ENCODE measurements at places on chromosomes 12 and 14. TPM values are rescaled to one million over a fixed set of nuclear protein-coding genes. Genes with fewer than 3 reads are reported as not detected.

- no peaks in the 10 kb centered on the region for H3K36me3 ChIP-seq
- DNase-seq: no peak
- peaks cover 5% of the 10 kb centered on the region for H3K27me3 ChIP-seq
- H3K4me1 ChIP-seq: peaks cover 17% of the 10 kb centered on the region
- H3K27ac ChIP-seq: peak overlapping the region; percentile 94
Measured at GRCh38 chr14:45252366-45253069, 484 bp downstream of the MIS18BP1 start.

GRCh38 chr12:52257074-52257551, 17.3 kb upstream of the KRT86 start:
- no peak overlapping the region for H3K27ac ChIP-seq
- H3K36me3 ChIP-seq: no peaks in the 10 kb centered on the region
- DNase-seq: no peak
- no peak overlapping the region for H3K4me3 ChIP-seq

DNA sequence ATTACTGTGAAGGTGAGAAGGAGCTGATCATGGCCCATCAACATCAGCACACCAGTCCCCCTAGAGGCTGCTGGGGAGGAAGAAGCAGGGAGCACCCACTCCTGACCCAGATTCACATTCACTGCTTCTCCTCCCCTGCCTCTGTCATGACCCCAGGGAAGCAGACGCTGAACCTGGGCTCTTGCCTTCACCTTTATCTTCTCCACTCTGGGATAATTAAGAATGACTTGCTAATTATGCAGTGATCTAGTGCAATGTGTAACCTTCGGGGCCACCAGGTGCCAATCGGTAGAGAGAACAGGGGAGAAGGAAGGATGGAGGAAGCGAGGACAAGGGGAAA, 44.4 kb upstream of the IQSEC3 start:
- no peak overlapping the region for H3K4me3 ChIP-seq
- no peaks in the 10 kb centered on the region for H3K4me1 ChIP-seq
- H3K27me3 ChIP-seq: no peaks in the 10 kb centered on the region
- H3K36me3 ChIP-seq: peaks cover 1% of the 10 kb centered on the region

DNA sequence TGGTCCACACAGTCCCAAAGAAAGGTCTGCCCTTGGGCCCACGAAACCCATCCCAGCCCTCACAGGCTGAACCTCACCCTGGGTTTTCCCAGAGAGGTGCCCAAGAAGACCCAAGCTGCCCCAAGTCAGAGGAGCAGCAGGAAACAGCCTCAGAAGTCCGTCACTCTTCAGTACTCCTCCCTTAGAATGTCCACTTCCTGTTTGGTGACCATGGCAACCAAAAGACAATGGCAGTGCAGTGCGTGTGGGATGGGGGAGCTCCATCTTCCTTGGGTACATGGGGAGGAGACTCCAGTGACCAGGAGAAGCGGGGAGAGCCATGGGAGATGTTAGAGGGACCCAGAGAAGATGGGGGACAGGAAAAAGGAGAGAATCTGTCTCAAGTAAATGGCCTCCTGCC, 11.3 kb downstream of the SELPLG start:
- DNase-seq: no peak
- no peak overlapping the region for H3K4me3 ChIP-seq
- H3K36me3 ChIP-seq: no peaks in the 10 kb centered on the region
- H3K27ac ChIP-seq: peak overlapping the region; percentile 76
- no peaks in the 10 kb centered on the region for H3K27me3 ChIP-seq

- peaks cover 17% of the 10 kb centered on the region for H3K27me3 ChIP-seq
- H3K4me3 ChIP-seq: no peak overlapping the region
- no peak overlapping the region for H3K27ac ChIP-seq
- peaks cover 8% of the 10 kb centered on the region for H3K4me1 ChIP-seq
Measured at GRCh38 chr12:6620137-6620884, 13.1 kb upstream of the CHD4 start.

GRCh38 chr12:103530307-103531066, 34.7 kb upstream of the C12orf42 start:
- peaks cover 38% of the 10 kb centered on the region for H3K27me3 ChIP-seq
- H3K27ac ChIP-seq: no peak overlapping the region
- no peaks in the 10 kb centered on the region for H3K36me3 ChIP-seq
- H3K4me3 ChIP-seq: no peak overlapping the region
- no peak for DNase-seq
- H3K4me1 ChIP-seq: peaks cover 8% of the 10 kb centered on the region

- H3K36me3 ChIP-seq: peaks cover 4% of the 10 kb centered on the region
- DNase-seq: no peak
- no peak overlapping the region for H3K4me3 ChIP-seq
- H3K27me3 ChIP-seq: no peaks in the 10 kb centered on the region
- H3K4me1 ChIP-seq: peaks cover 33% of the 10 kb centered on the region
Measured at GRCh38 chr12:30691122-30691879, 4.4 kb downstream of the IPO8 start.

- H3K36me3 ChIP-seq: no peaks in the 10 kb centered on the region
- DNase-seq: no peak
- H3K27me3 ChIP-seq: no peaks in the 10 kb centered on the region
- H3K27ac ChIP-seq: no peak overlapping the region
- peaks cover 22% of the 10 kb centered on the region for H3K4me1 ChIP-seq
Measured at GRCh38 chr12:1207276-1207675, 216.3 kb downstream of the ERC1 start.

DNA sequence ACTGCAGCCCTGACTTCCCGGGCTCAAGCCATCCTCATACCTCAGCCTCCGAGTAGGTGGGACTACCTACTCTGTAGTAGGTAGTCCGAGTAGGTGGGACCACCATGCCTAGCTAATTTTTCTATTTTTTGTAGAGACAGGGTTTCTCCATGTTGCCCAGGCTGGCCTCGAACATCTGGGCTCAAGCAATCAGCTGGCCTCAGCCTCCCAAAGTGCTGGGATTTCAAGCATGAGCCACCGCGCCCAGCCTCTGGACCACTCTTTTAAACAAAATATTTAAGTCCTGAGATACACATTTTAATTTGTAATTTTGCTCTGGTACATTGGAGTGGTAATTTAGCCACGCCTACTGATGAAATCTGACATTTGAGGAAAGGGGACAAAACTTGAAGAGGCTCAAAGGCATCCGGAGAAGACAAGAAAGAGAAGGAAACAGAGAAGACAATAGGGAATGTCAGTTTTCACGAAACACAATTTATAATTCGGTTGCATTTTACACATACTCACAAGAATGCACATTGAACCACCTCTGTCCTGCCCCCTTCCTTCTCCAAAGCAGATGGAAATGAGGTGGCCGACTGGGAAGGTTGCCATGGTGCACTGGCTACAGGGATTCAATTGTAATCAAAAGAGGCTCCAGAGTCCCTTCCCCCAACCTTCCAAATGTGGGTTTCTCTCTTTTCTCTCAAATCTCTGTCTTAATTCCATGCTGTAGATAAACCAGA, 9.7 kb upstream of the TUBA1A start:
- no peaks in the 10 kb centered on the region for H3K27me3 ChIP-seq
- H3K4me3 ChIP-seq: no peak overlapping the region
- H3K27ac ChIP-seq: peak overlapping the region; percentile 60
- DNase-seq: no peak

UBR7 gene
- total RNA-seq: 13.8 TPM

GRCh38 chr12:52080403-52081251, 1.1 kb downstream of the SMIM41 start:
- DNase-seq: no peak
- H3K36me3 ChIP-seq: peaks cover 12% of the 10 kb centered on the region
- no peak overlapping the region for H3K27ac ChIP-seq
- H3K4me3 ChIP-seq: no peak overlapping the region
- peaks cover 7% of the 10 kb centered on the region for H3K27me3 ChIP-seq

GALNT8 gene
- 2.0 TPM for total RNA-seq

DNA sequence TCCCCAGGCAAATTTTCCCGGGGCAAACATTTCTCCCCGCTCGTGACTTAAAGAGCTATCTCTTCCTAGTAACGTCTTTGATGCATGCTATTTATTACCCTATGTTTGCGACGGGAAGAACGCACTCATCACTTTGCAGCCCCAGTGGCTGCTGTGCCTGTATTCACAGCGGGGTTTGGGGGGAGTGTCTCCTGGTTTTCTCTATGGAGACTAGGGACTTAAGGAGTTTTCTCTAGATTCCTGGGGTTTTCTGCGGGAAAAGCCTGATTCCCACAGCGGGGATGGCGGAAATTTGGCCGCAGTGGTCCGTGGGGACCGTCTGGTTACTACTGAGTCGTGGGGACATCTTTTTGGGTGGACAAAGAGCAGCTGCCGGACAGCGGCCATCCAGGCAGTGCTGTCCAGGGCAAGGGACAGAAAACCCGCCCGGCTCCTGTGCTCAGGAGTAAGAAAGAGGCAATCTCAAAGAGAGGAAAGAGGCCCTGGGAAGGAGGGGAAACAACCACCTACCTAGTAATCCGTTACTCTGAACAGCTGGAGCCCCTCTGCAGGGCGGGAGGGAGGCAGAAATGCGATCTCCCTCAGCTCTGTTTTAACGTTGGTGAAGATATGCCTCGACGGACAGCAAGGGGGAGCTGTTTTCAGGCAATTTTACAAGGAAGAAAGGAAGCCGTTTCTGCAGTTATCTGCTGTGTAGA, 771 bp upstream of the AVPR1A start:
- DNase-seq: peak; percentile 20
- peak overlapping the region; percentile 58 for H3K4me3 ChIP-seq
- H3K36me3 ChIP-seq: no peaks in the 10 kb centered on the region
- peaks cover 21% of the 10 kb centered on the region for H3K4me1 ChIP-seq
- no peak overlapping the region for H3K27ac ChIP-seq

GRCh38 chr12:1444142-1444516, 150.3 kb downstream of the FBXL14 start:
- H3K27me3 ChIP-seq: no peaks in the 10 kb centered on the region
- peak overlapping the region; percentile 52 for H3K4me3 ChIP-seq
- no peak for DNase-seq
- H3K36me3 ChIP-seq: peaks cover 8% of the 10 kb centered on the region
- H3K4me1 ChIP-seq: peaks cover 25% of the 10 kb centered on the region
- peak overlapping the region; percentile 93 for H3K27ac ChIP-seq

DNA sequence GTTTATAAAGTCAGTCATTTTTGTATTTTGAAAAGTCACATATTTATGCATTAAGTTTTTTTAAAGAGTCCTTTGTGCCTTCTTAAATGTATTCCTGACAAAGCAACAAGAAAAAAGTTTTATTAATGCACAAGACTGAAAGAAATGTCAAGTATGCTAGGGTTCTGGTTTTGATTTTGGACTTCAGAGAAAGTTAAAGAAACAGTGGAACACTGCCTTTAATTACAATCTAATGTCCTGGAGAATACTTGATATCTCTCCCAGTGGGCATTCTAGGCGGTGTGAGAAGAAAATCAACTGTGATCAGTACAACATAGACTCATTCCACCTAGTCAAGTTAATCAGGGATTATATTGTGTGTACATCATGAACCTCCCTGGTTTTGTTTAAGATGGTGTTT, 49.9 kb downstream of the PRICKLE1 start:
- H3K4me1 ChIP-seq: peaks cover 14% of the 10 kb centered on the region
- peaks cover 2% of the 10 kb centered on the region for H3K36me3 ChIP-seq
- DNase-seq: no peak
- peak overlapping the region; percentile 58 for H3K27ac ChIP-seq

DNA sequence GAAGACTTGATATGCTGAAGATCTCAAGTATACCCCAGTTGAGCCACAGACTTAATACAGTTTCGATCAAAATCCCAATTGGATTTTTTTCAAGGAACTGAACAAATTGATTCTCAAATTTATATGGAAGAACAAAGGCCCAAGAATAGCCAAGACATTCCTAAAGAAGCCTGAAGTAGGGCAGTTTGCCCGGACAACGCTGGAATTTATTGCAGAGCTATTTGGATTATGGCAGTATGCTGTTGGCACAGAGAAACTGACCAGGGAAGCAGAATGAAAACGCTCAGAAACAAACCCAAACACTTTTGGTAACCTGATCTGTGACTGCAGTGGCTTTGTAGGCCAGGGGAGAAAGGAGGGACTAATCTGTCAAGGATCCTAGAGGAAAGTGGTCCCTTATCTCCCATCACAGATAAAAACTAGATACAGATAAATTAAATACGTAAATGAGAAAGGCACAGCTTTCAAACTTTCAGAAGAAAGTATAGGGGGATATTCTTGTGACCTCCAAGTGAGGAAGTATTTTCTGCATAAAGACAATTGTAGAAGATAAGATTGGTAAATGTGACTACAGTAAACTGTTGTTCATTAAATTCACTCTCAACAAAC, 35.9 kb upstream of the GSC start:
- DNase-seq: no peak
- H3K36me3 ChIP-seq: no peaks in the 10 kb centered on the region
- no peak overlapping the region for H3K4me3 ChIP-seq
- peaks cover 22% of the 10 kb centered on the region for H3K27me3 ChIP-seq

DNA sequence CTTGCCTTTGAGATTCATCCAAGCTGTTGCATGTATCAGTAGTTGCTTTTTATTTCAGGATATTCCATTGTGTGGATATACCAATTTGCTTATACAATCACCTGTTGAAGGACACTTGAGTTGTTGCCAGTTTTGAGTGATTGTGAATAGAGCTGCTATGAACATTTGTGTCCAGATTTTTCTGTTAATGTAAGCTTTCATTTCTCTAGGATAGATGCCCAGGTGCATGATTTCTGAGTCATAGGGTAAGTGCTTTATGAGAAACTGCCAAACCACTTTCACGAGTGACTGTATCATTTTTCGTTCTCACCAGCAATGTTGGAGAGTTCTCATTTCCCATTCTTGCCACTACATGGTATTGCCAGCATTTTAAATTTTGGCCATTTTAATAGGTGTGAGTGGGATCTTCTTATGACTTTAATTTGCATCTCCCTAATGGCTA, 434.6 kb upstream of the RGS6 start:
- no peak for DNase-seq
- H3K27ac ChIP-seq: no peak overlapping the region
- peaks cover 9% of the 10 kb centered on the region for H3K36me3 ChIP-seq

TMEM229B gene
- total RNA-seq: 0.41 TPM

- no peaks in the 10 kb centered on the region for H3K36me3 ChIP-seq
- no peak overlapping the region for H3K27ac ChIP-seq
- H3K27me3 ChIP-seq: peaks cover 15% of the 10 kb centered on the region
- DNase-seq: no peak
- no peak overlapping the region for H3K4me3 ChIP-seq
Measured at GRCh38 chr14:95585953-95586620, 51.2 kb downstream of the GLRX5 start.

- no peaks in the 10 kb centered on the region for H3K4me1 ChIP-seq
- H3K36me3 ChIP-seq: no peaks in the 10 kb centered on the region
- H3K27ac ChIP-seq: no peak overlapping the region
- peaks cover 11% of the 10 kb centered on the region for H3K27me3 ChIP-seq
- H3K4me3 ChIP-seq: no peak overlapping the region
- DNase-seq: no peak
Measured at GRCh38 chr14:70425354-70425753, 8.5 kb upstream of the SYNJ2BP start.

KERA gene
- not detected for total RNA-seq

- H3K36me3 ChIP-seq: no peaks in the 10 kb centered on the region
- DNase-seq: no peak
- H3K27me3 ChIP-seq: peaks cover 27% of the 10 kb centered on the region
- H3K4me3 ChIP-seq: no peak overlapping the region
- H3K27ac ChIP-seq: no peak overlapping the region
Measured at GRCh38 chr12:52024845-52025230, 18.1 kb downstream of the TAMALIN start.

- H3K4me3 ChIP-seq: no peak overlapping the region
- peaks cover 26% of the 10 kb centered on the region for H3K4me1 ChIP-seq
- no peak for DNase-seq
- H3K27me3 ChIP-seq: no peaks in the 10 kb centered on the region
Measured at GRCh38 chr12:90234472-90234871, 525.8 kb upstream of the ATP2B1 start.

GRCh38 chr14:64293976-64294671, at the start of gene ESR2:
Gene ESR2, minus strand, starts transcription at chr14:64294371. Its CDS starts 11,386 bp downstream, at chr14:64282985.
- peak within 1 kb of the TSS; percentile 70 for H3K4me3 ChIP-seq
- DNase-seq: peak; percentile 60
- H3K36me3 ChIP-seq: no peaks in the 10 kb centered on the region
- H3K4me1 ChIP-seq: peaks cover 10% of the 10 kb centered on the region
- H3K27ac ChIP-seq: no peak within 1 kb of the TSS

All from mesothelial cell of epicardium (in vitro differentiated cells).